CD4-positive, alpha-beta T cell treated with Interleukin-15 for 1 hour (primary cell): ENCODE measurements at places on chromosomes 1 and 21.
A peak's percentile ranks its signal among the peaks of the same experiment; 100 is the strongest.

- DNase-seq = no peak
Observed at GRCh38 chr1:222790520-222790919, 24.3 kb upstream of the DISP1 start.

DNA sequence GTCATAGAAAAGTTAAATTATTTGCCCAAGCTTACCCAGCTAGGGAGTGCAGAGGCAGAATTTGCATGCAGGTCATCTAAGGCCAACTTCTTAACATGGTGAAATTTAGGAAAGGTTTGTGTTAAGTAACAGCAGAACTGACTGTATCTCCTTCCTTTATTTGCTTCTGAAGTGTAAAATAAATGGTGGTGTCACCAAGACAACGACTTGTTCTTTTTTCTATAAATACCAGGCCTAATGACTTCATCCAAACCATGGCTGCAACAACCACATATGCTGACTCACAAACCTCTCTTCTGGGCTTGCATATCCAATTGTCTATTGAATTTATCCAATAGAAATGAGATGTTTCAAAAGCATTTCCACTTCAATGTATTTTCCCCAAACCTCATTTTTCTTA lies 19.1 kb downstream of the COL24A1 start:
- DNase-seq = peak; percentile 18

DNA sequence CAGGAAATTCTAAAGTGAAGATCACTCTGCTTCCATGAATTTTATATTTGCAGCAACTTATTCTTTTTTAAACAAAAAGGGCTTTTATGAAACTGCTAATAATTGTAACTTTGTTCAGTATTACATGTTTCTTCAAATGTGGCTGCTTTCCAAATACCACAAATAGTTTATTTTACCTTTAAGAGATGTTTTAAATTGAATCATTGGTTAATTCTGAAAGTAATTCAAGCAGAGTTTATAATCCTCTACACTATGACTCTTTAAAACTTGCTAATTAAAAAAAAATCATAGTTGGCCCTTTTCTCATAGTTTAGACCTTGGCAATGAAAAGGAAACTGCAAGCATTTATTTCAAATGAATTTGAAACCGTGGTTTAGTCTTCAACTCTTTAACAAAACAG lies 59.6 kb downstream of the SDCCAG8 start:
- DNase-seq = no peak

- no peak for DNase-seq
Observed at GRCh38 chr1:171403393-171403792, 81.9 kb upstream of the PRRC2C start.

DNA sequence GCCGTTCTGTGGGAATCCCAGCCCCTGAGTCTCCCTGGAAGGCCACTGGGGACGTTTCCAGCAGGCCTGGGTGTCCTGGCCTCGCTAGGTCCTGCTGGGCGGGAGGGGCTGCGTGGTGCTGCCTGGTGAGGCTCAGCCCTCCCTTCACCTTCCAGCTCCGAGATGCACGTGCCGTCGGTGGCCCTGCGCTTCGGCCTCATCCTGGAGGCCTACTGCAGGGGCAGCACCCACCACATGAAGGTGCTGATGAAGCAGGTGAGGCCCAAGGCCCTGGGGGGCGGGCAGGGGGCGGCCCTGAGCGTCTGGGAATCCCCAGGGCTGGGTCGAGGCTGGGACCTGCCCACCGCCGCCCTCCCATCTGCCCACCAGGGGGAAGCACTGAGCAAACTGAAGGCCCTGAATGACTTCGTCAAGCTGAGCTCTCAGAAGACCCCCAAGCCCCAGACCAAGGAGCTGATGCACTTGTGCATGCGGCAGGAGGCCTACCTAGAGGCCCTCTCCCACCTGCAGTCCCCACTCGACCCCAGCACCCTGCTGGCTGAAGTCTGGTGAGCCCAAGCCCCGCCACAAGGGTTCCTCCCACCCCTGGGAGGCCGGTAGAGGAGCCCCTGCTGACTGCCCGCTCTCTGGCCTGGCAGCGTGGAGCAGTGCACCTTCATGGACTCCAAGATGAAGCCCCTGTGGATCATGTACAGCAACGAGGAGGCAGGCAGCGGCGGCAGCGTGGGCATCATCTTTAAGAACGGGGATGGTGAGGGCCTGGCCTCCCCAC lies 70.3 kb downstream of the PIK3CD start:
- DNase-seq = peak; percentile 81

GRCh38 chr21:42403611-42404231 lies at the start of gene UBASH3A:
UBASH3A (plus strand) TSS chr21:42403902; CDS start chr21:42403946, 44 bp downstream.
- DNase-seq = peak; percentile 51

GRCh38 chr1:101235216-101235695 lies 1.6 kb upstream of the S1PR1 start:
- no peak for DNase-seq

- DNase-seq = no peak
Observed at GRCh38 chr1:51285055-51285454, 45.3 kb downstream of the TTC39A start.

GRCh38 chr21:38486221-38486620 lies 12.1 kb downstream of the ERG start:
- DNase-seq = no peak

GRCh38 chr1:33763406-33763805 lies 100.5 kb upstream of the HMGB4 start:
- no peak for DNase-seq

GRCh38 chr1:8603220-8603616 lies 214.2 kb downstream of the RERE start:
- no peak for DNase-seq

DNA sequence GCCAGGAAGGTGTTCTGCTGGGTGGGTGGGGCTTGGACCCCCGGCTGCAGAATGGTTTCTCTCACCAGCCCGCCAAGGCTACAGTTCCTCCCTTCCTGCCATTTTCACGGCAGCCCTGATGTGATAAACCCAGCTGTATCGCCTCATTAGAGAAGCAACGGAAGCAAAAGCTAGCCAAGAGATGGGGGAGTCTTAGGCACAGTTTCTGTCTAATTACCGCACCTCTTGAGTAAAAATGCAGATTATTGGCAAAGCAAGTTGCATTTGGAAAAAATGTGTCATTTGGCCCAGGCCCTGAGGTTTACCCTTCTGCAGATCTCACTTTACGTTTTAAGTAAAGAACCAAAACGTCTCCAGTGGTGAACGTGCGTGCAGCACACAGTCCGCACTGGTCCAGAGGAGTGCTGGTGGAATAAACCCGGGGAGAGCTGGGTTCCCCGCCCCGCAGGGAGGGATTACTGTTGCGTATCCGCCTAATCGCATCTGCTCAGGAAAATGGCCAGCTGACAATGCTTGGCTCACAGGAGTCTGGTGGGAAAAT lies 109.9 kb downstream of the GALNT2 start:
- DNase-seq = no peak

- DNase-seq = no peak
Observed at GRCh38 chr1:66494482-66494881, 39.5 kb upstream of the SGIP1 start.

- no peak for DNase-seq
Observed at GRCh38 chr1:165633614-165634013, 2.6 kb downstream of the MGST3 start.

GRCh38 chr1:160214481-160215140 lies 9.4 kb downstream of the PEA15 start:
- DNase-seq = no peak

- no peak for DNase-seq
Observed at GRCh38 chr21:34938089-34938764, 110.9 kb downstream of the RUNX1 start.

DNA sequence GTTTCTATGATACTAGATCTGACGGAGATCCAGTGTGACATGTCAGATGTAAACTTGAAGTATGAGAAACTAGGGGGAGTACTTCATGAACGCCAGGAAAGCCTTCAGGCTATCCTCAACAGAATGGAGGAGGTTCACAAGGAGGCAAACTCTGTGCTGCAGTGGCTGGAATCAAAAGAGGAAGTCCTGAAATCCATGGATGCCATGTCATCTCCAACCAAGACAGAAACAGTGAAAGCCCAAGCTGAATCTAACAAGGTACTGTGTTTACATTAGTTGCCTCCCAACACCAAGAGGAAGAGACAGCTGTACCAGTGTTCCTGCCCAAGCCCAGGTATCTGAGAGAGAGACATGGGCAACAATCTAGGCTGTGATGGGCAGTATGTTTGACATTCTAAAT lies 112.2 kb upstream of the BMP8A start:
- DNase-seq = no peak

DNA sequence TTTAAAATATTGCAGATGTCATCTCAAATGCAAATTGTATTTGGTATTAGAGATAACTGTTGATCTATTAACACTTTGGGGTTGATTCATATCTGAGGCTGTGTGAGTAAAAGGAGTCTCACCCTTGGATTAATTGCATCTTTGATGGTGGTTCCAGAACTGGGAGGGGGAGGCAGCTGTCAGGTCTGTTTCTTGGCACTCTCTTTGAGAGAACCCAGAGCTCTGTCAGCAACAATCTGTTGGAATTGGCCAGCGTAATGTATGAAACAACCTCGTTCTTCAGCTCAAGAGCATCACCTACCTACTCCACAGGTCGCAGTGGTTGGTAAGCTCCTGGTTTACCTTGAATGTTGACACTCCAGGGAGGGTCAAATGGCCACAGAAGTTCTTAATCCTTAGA lies 424.1 kb downstream of the CAMTA1 start:
- DNase-seq = no peak

DNA sequence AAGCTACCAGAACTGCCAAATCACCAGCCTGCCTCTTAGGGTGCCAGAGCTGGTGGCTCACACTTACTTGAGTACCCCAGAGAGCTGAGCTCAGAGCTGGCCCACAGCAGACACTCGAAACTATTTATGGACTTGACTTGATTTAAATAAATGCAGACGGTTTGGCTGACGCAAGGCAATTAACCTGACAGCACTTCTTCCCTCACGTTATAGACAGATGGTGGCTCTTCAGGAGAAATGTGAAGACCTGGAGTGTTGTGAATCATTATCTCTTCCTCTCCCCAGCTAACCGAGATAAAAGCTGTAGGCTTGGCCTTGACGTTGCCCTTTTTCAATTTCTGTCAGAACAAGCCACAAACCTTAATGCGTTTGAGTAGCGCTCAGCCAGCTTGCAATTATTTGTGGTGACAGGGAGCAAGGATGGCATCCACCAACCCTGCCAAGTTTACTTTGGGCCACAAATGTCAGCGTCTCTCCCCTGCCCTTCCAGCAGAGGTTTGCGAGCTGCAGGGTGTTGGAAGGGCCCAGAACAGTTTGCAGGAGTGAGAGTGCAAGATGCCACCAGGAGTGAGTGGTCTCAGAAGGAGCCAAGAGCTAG lies 34.0 kb upstream of the BCAR3 start:
- no peak for DNase-seq

- no peak for DNase-seq
Observed at GRCh38 chr1:155125946-155126555, 1.6 kb upstream of the EFNA1 start.

DNA sequence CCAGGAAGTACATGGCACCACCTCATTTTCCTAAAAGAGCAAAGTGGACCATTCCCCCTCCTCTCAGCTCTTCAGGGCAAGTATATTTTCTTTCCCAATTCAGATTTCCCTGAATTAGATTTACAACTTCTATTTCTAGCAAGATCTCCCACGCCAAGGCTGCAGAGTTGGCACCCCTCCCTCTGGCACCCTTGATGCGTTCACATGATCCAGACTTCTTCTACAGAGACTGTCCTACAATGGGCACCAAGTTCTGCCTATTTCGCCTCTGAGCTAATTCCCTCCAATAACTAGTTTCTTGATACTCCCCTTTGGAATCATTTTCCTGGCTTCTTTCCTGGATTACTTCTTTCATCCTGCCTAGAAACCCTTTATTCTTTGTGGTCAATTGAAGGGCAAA lies 122.0 kb downstream of the CDC7 start:
- no peak for DNase-seq

DNA sequence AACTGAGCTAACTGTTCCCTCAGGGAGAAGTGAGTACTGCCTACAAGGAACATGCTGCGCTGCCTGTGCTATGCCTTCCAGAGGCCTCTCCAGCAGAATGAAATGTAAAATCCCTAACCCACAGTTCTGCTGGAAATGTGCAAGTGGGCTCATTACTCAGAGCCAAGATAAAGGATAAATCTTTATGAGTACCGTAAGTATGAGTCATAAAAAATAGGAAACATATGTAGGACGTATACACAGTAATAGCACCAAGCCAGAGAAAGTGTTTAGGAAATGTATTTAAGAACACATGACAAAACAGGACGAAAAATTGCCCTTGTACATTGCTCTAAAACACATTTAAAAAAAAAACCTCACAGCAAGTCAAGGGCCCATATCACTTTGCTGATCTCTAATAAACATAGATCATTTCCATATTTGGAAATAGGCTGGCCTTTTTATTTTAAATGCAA lies 104.6 kb downstream of the TGFBR3 start:
- no peak for DNase-seq

DNA sequence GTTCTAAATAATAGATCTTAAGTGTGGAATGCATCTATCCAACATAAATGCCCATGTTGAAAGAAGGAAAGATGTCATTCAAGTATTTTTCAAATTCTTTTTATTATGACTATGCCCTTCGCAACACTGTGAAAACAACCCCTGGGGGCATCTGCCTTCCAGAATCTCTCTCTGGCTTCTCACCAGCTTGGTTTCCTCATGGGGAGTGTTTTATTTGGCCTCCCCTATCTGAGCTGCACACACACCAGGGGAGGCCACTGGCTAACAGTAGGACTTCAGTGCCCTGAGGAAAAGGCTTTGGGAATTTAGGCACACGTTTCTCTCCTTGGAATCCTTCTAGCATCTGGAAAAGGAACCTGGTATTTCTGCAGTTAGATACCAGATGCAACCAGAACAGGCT lies 130.6 kb downstream of the EDEM3 start:
- no peak for DNase-seq

- no peak for DNase-seq
Observed at GRCh38 chr1:87464022-87464490, 135.4 kb downstream of the LMO4 start.

DNA sequence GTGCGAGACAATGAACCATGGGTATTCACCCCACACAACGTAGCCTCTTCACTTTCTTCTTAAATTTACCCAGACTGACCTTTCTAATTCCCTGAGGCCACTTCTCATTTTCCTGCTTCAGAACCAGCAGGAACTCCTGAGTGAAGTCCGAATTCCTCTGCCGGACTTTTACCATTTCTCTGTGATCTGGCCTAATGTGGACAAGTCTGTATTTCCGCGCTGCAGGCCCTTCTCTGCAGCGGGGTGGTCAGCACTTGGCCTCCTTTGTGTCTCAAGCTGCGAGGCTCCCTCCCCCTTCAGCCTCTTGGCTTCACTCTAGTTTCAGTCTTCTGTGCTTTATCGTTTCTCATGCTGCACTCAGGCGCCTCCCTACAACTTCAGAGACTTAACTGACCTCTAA lies 9.4 kb upstream of the CTBS start:
- DNase-seq = no peak

DNA sequence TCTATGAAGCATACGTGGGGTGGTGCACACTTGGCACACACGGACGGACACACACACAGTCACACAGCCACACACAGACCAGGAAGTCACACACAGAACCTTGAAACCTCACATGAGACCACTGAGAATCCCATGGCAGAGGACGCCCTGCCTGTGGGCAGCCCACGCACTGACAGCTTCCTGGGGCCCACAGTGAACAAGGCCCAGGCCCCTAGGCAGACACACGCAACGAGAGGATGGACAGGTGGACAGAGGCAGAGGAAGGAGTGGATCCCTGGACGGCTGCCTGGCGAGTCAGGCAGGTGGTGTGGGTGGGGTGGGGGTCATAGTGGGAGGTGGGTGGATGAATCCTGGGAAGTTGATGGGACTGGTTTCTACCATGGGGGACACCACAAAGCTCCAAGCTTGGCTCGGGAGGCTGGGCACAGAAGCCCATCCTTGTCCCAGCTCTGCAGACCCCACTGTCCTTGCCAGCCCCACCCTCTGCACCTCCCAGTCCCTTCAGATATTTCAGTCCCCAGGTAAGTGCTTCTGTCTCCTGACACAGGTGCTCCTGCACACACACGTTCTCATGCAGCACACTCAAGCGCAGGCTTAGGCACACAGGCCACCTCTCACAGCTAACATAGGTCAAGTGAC lies 49.1 kb downstream of the WNT9A start:
- DNase-seq = no peak
